ENCODE measurements at places on chromosomes 4 and X.

GRCh38 chrX:18899796-18900380 lies 84.0 kb downstream of the PHKA2 start:
- DNase-seq, result no peak

- DNase-seq, result no peak
Observed at GRCh38 chr4:174495626-174496025, 26.7 kb downstream of the HPGD start.

GRCh38 chr4:3257103-3257555 lies 8.2 kb downstream of the MSANTD1 start:
- DNase-seq, result peak; percentile 70

DNA sequence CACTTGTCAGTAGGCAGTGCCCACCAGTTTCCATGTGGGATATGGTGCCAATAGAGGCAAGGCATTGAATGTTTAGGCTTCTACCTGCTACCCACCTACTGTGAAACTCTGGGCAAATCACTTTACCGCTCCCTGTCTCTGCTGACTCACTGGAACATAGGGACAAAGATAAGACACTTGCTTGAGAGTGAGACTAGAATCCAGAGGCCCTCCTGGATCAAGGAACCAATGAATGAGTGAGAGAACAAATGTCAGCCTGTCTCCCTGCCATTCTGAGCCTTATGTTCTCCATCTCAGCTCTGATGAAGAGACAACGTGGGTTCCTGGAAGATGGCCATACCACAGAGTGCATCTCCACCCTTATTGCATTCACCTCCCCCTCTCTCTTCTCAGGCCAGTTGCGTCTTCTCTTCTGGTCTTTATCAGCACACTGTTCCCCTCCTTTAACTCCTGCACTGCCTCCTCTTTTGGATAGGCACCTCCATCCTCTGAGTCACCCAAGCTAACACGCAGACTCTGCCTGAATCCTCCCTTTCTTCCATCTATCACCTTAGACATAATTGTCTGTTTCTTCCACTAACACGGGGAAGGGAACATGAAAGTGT lies 15.4 kb upstream of the PRRG3 start:
- DNase-seq, result no peak

DNA sequence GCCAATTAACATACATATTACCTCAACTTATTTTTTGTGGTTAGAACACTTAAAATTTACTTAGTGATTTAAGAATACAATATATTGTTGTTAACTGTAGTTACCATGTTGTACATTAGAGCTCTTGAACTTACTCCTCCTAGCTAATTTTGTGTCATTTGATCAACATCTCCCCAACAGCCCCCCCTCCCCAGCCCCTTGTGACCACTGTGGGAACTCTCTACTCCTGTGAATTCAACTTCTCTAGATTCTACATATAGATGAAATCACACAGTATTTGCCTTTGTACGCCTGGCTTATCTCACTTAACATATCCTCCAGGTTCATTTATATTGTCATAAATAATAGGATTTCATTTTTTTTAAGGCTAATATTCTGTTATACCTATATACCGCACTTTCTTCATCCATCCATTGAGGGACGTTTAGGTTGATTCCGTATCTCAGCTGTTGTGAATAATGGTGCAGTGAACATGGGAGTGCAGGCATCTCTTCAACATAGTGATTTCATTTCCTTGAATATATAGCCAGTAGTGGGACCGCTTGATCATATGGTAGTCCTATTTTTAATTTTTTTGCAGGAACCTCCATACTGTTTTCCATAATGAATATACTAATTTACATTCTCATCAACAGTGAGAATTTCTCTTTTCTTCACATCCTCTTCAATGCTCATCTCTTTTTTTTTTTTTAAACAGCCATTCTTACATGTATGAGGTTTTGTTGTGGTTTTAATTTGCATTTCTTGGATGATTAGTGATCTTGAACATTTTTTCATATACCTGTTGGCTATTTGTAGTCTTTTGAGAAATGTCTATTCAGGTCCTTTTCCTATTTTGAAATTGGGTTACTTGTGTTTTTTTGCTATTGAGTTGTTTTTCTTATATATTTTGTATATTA lies 66.8 kb downstream of the RAPGEF2 start:
- no peak for DNase-seq
